Hepatocyte (in vitro differentiated cells): ENCODE measurements at places on chromosomes 7 and 10. TPM values are rescaled to one million over a fixed set of nuclear protein-coding genes. Genes with fewer than 3 reads are reported as not detected.

DNA sequence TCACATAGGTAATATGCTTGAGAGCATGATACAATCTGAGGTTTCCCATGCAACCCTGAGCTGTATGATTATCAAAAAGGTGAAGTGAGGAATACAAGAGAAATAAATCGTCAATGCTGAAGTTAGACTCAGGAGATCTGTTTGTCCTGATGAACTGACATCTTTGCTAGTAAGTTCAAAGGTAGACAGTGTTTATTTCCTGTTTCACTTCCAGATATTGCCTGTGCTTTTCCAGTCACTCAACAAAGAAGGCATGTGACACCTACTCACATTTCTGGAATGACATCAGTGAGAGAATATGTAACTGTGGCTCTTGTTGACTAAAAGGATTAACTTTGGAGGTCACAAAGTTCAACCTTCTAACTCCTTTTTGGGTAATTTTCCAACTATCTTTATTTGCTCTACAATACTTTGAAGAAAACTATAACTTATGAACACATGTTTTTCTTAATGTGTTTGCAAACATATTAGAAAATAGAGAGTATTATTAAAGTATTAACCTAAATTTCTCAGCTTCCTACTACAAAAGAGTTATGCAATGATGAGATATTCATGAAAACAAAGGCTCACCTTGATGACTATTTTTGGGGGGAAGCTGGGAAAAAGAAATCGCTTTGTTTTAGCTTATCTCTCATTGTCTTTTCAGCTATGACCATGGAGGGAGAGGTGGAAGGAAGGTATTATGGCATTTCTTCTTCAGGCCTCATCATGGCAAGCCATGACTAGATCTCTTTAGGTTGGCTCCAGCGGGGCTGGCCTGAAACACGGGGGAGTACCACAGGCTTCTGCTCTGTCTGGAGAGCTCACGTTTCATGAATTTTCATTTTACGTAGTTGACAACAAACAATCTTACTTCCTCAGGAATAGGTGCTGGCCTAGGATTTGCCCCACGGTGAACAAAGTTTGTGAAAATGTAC, 214.7 kb upstream of the SLC26A5 start:
- peak; percentile 71 for DNase-seq

DNA sequence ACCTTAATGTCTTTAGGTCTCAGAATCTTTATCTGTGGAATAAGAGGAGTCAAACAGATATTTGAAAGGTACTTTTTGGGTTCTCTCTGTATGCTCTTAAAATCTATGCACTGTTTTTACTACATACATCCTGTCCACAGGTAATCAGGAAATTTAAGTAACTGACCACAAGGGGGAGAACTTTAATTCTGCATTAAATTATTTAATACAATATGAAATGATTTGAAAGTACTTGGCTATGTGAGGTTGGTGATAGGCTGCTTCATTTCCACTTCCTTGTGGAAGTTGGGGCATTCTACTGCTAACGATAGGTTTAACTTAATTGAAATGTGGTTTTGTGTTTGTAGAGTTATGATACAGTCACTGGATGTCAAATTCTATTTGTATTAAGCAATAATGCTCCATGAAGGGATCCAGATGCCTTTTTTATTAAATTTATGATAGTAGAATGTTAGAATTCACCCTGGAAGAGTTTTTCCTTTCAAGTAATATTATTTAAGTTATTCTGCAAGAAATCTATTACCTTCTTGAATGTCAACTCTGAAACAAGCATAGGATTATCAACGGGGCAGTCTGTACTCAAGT, 6.0 kb downstream of the TEX47 start:
- peak; percentile 30 for DNase-seq

Gene XRCC2
- 1.2 and 2.3 TPM in 2 replicates for total RNA-seq

Gene MKX
- 0.72 and 0.90 TPM in 2 replicates for total RNA-seq

- no peak for DNase-seq
Observed at GRCh38 chr7:38679419-38679818, 48.2 kb upstream of the AMPH start.

DNA sequence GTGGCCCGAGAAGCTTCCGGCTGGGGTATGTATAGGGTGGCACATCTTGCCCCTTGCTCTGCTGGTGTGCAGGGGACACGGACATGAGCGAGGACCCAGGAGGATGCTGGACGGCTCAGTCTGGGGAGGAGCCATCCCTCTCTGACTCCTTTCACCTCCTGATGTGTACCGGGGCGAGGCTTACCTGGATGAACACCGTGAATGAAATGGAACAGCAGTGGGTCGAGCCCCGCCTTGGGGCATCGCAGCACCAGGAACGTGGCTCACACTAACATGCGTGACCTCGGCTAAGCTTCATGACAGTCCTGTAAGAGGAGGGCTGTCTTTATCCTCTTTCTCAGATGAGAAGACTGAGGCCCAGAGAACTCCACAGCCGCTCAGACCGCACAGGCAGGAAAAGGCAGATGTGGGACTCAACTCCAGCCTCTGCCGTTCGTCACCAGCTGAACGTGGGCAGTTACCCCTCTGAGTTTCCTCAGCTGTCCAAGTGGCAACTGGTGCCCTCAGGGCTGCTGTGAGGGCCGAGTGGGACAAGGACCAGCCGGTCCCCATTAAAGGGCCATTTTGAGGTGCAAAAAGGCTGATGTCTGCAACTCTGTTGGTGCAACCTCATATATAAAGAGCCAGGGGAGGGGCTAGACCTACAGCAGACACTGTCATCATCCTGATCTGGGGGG, 54.5 kb downstream of the INSIG1 start:
- DNase-seq = no peak

GRCh38 chr7:78014401-78014800, 215.8 kb downstream of the PHTF2 start:
- DNase-seq = no peak

- no peak for DNase-seq
Observed at GRCh38 chr7:79185605-79186004, 267.9 kb downstream of the MAGI2 start.

- no peak for DNase-seq
Observed at GRCh38 chr10:23047201-23048050, 48.0 kb upstream of the MSRB2 start.

- DNase-seq = peak; percentile 23
Observed at GRCh38 chr10:30127120-30127541, 67.7 kb upstream of the JCAD start.

DNA sequence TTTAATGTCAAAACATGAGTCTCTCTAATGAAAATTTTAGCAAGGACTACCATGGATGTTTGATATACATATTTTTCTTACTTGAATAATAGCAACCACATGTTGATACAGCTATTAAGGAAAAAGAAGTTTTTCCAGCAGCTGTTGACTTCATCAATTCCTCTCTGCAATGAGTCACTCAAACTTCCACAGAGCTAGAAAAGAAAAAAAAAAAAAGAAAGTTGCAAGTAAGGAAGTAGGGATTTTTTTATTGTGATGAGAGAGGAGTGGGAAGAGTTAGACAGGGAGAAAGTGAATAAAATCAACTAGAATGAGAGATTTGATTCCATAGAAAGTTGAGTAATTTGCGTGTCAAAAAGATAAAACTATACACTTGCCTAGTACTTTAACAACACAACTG, 46.2 kb downstream of the CAV1 start:
- no peak for DNase-seq

DNA sequence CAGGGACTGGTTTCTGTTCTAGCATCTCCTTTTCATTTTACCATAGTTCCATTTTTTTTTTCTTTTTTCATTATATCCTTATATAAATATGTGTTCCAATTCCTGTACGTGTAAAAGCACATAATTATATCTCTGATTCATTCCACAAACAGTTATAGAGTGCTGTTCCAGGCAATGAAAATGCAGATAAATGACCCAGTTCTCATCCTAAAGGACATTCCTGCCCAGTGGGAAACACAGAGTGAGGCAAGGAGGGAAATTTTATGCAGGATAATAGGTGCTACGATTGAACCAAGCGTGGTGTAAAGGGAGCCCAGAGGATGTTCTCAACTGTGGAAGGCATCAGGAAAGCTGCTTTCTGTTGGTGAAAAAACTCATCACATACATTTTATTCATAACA, 408.1 kb downstream of the GATA3 start:
- DNase-seq = no peak

DNA sequence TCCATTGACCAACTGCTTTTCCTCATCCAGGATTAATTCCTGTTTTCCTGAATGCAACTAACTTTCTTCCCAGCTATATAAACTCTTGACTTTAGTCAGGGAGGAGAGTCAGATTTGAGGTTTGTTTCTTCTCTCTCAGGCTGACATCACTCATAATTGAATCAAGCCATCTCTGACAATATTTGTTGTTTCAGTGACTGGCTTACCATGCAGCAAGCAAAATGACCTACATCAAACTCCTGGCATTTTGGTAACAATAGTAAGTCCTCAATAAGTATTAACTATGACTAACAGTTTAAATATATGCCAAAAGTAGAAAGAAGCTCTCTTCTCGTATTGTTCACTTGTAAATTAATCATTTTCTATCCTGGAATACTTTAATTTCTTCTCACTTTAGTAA, 625.7 kb upstream of the KCND2 start:
- no peak for DNase-seq

Gene GJD4
- total RNA-seq = 0.17 TPM in 1 of 2 replicates, not detected in the other

GRCh38 chr7:85829817-85830432, 643.1 kb upstream of the SEMA3D start:
- DNase-seq = peak; percentile 37

DNA sequence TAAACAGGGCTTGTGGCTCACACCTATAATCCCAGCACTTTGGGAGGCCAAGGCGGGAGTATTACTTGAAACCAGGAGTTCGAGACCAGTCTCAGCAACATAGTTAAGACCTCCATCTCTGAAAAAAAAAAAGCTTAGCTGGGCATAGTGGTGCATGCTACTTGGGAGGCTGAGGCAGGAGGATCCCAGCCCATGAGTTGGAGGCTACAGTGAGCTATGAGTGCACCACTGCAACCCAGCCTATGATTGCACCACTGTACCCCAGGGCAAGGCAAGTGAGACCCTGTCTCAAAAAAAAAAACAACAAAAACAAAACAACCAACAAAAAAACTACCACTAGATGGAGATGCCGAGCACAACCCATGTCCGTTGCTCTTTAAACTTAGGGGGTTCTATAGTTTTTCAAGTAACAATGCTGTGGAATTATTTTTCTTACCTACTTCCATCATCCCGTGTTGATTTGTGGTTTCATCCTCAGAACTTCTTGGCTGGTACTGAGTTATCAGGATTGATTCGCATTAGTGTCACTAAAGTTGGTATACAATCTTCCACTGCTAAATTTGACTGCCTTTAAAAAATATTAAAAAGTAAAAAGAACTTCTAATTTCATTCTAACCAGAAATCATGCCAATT, 12.2 kb upstream of the REPIN1 start:
- DNase-seq = no peak

Gene CPA1
- total RNA-seq = 3.4 and 3.8 TPM in 2 replicates

DNA sequence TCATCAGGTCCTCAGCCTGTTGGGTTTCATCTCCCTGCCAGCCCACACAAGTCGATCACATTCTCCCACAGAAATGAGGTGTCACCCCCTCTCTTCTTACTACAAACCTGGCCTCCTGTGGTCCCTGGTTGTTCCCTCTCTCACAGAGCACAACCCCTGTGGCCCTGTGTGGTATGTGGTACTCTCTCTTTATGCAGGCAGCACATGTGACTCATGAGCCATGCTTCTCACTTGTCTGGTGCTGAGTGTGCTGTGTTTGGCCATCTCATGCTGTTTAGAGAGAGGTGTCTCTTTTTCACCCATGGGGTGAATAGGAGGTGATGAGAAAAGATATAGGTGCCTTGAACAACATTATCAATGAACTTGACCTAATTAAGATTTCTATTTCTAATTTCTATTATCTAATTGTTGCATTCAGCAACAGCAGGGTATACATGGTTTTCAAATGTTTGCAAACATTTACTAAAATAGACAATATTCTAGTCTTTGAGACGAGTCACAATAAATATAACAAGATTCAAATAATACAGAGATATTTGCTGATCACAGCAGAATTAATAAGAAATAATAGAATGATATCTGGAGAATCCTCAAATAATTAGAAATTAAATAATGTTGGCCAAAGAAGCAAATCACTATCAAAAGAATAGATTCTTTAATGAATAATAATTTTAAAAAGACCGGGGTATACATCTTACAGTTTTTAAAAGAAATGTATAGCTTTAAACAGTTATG, 633.8 kb upstream of the IGFBP3 start:
- DNase-seq = no peak

- DNase-seq = no peak
Observed at GRCh38 chr7:131836733-131837132, 280.3 kb upstream of the PODXL start.

DNA sequence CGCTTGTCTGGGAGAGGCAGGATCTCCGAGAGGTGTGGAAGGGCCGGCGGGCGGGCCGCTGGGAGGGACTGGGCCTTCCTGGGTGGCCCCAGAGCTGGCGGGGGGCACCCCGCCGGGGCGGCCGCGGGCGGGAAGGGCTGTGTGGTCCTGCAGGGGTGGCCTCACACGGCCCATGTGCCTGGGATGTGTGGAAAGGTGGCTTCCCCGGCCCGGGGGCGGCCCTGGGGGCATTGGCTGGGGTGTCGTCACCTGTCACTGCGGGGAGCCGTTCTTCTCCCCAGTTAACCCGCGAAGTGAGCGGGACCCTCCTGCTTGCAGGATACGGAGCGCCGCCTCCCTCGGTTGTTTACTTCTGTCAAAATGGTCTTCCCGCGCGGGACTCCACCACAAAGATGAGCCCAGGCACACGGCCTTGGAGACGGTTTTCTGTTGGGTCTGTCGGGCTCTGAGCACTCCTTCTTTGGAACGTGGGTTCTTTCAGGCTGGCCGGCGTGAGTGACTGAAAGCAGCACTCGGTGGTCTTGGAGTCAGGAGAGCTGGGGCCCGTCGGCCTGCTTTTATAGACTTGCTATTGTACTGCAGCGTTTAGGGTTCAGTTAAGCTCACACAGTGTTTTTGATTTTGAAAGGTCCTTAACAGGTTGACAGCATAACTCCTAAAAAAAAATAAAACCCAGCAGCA, 700 bp downstream of the SMC3 start:
- DNase-seq = peak; percentile 53

GRCh38 chr7:128446306-128446705, 9.4 kb upstream of the HILPDA start:
- no peak for DNase-seq

DNA sequence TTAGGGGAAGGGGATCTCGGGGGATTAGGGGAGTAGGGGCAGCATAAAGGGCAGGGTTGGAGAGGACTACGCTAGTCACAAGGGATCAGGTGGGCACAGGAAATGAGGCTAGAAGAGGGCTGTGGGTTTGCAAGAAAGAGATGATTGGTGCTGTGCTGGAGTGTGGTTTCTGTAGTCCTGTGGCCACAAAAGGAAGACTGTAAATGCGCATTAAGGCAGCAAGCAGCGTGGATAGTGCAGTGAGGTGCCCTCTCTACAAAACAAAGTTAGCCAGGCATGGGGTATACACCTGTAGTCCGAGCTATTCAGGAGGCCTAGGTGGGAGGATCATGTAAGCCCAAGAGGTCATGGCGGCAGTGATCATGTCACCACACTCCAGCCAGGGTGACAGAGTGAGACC, 212.1 kb downstream of the MLLT10 start:
- DNase-seq = no peak

Gene ZSCAN21
- 9.6 and 10.9 TPM in 2 replicates for total RNA-seq

Gene CCL24
- not detected in 2 replicates for total RNA-seq

GRCh38 chr7:98969386-98969785, 91.1 kb downstream of the TRRAP start:
- DNase-seq = no peak
